ENCODE measurements at places on chromosomes 7 and 10. TPM values are rescaled to one million over a fixed set of nuclear protein-coding genes. Genes with fewer than 3 reads are reported as not detected.

SPDYE8 gene
- total RNA-seq = not detected

GRCh38 chr10:3425261-3425660 lies 252.7 kb upstream of the PITRM1 start:
- H3K36me3 ChIP-seq = no peaks in the 10 kb centered on the region
- DNase-seq = no peak
- H3K4me3 ChIP-seq = no peak overlapping the region
- H3K4me1 ChIP-seq = peaks cover 21% of the 10 kb centered on the region

- H3K27ac ChIP-seq = no peak overlapping the region
- H3K27me3 ChIP-seq = no peaks in the 10 kb centered on the region
- H3K4me1 ChIP-seq = no peaks in the 10 kb centered on the region
- H3K36me3 ChIP-seq = peaks cover 23% of the 10 kb centered on the region
- no peak overlapping the region for H3K4me3 ChIP-seq
Measured at GRCh38 chr7:129480674-129481363, 21.5 kb upstream of the SMKR1 start.

DNA sequence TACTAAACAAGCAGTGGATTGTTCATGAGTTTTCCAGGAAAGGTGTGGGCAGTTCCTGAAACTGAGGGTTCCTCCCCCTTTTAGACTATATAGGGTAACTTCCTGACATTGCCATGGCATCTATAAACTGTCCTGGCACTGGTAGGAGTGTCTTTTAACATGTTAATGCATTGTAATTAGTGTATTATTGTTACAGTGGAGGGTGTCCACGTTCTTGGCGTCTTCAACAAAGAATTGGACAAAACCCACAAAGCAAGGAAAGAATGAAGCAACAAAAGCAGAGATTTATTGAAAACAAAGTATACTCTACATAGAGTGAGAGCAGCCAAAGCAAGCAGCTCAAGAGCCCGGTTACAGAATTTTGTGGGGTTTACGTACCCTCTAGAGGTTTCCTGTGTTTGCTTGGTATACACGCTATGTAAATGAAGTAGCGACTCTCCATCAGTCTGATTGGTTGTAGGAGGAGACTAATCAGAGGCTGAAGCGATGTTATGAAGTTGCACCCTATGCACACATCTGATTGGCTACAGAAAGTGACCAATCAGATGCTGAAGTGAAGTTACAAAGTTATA lies 175.2 kb downstream of the NSUN6 start:
- peaks cover 30% of the 10 kb centered on the region for H3K4me1 ChIP-seq
- H3K27me3 ChIP-seq = no peaks in the 10 kb centered on the region
- H3K27ac ChIP-seq = no peak overlapping the region
- no peak for DNase-seq
- no peak overlapping the region for H3K4me3 ChIP-seq
- H3K36me3 ChIP-seq = no peaks in the 10 kb centered on the region

TEX36 gene
- not detected for total RNA-seq

TASOR2 gene
- 54.5 TPM for total RNA-seq

All from WTC11 (cell line).